Glutamatergic neuron (in vitro differentiated cells): ENCODE measurements at places on chromosomes 6 and 20. TPM values are rescaled to one million over a fixed set of nuclear protein-coding genes. Genes with fewer than 3 reads are reported as not detected.

DNA sequence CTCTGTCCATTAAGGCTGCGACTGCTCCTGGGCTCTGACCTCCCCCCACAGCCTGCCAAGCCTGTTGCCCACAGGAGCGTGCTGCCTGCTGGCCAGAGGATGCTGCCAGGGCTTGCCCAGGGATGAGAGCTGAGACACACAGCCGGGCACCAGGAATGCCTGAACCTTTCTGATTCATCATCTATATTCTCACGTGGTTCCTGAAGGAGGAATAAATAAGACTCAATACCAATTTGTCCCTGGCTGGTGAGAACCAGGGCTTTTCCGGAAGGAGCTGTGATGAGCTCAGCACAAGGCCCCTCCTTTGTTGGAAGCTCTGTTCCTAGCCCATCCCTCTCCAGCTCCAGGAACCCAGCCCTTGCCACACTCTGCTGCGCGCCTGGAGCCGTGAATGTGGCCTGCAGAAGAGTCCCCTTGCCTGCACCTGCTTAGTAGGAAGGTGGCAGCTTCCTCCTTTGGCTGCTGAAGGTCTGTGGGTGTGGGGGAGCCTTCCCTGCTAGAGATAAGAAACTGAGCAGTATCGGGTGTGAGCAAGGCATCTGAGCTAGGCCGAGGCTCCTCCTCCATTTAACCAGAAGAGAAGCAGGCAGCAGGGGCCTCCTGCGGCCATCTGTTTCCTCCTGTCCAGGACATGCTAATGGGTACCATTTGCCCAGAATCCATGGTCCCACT is 37.9 kb downstream of the SYNDIG1 start:
- no peak for DNase-seq

GRCh38 chr20:62376112-62377063 is 9.3 kb upstream of the LAMA5 start:
- DNase-seq: no peak

GRCh38 chr6:34523441-34524206 is 32.5 kb downstream of the SPDEF start:
- DNase-seq: peak; percentile 3

GRCh38 chr6:160050022-160050421 is 71.6 kb upstream of the SLC22A1 start:
- no peak for DNase-seq

The DNAAF9 gene
- 34.7 TPM for total RNA-seq

DNA sequence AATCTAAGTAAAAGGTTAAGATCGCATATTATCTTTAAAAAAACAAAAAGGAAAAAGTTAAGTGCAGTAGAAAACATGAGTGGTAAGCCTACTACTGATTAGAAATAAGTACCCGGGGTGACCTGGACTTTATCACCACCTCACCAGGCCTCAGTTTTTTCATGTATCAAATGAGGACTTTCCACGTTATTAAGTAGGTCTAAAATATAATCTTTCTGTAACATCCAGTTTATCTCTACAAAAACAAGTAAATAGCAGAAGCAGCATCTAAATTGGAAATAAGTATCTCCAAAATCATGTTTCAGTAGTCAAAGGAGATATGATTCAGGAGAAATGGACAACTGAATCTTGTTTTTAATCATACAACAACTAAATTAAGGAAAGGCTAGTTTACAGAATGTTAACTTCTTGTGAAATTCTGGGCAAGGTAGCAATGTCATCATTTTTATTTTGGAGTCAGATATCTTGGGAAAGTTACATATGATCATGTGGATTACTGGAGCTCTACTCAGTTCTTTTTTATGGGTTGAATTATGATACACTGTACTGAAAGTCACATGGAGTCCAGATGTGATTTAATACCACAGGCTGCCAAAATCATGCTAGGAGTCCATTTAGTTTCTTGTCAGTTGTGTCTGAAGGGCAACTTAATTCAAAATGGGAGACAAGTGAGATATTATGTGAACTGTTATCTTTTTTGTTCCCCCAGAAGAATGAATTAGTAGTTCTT is 114.7 kb upstream of the PRL start:
- no peak for DNase-seq

GRCh38 chr20:47576516-47577033 is 74.9 kb downstream of the NCOA3 start:
- no peak for DNase-seq

- DNase-seq: no peak
Observed at GRCh38 chr6:15882915-15883314, 220.1 kb upstream of the DTNBP1 start.

The CFB gene
- not detected for total RNA-seq

DNA sequence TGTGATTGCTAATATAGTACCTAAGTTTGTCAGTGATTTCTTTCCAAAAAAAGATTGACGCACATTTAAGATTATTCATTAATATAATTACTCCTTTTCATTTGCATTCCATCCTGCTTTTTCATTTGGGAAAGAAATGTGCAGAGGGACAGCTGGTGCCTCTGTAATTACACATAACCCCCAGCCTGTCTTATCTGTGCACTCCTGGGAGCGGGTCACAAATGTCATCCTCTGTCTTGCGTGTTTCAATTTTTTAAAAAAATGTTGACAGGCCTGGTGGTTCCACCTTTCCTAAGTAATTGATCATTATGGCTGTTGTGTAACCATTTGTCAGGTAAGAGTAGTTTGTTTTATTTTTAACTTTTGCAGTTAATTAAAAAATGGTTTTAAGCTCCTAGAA is 92.7 kb downstream of the SLX4IP start:
- peak; percentile 32 for DNase-seq

The ANKEF1 gene
- total RNA-seq: 4.3 TPM

DNA sequence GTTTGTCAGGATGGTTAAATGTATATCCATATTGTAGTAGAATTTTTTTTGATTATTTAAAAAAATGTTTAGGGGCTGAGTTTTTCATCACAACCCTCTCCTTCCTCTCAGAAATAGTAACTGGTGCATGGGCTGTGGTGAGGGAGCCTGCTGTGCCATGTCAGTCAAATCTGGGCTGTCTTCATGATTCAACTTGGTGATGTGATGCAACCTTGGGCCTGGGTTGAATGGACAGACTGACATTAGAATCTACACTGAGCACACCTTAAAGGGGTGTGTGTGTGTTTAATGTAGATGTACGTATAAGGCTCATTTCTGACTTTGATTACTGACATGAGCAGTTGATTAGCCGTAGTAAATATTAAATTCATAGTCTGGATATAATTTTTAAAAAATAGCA is 3.7 kb downstream of the TJAP1 start:
- DNase-seq: no peak

GRCh38 chr6:123997223-123997622 is 193.6 kb downstream of the NKAIN2 start:
- no peak for DNase-seq

The CNBD2 gene
- 4.7 TPM for total RNA-seq

- DNase-seq: no peak
Observed at GRCh38 chr20:41111578-41111951, 25.8 kb upstream of the PLCG1 start.

DNA sequence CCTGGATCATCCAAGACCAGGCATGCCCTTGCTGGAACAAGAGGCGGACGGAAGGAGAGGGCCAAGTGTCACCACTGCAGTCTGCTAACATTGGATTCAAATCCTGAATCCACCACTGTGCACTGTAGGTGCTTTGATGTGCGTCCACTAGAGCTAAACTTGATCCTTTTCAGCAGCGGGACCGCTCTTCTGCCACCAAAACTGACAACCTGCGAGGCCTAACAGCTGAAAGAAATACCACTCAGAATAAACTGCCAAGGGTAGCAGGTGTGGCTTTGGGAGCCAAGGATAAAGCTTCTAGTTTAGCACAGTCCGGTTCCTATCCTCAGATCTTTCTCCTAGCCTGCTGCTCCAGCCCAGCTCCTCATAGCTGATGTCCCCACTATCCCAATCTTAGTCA is 108.0 kb downstream of the ATXN1 start:
- DNase-seq: no peak

The DEFB128 gene
- total RNA-seq: not detected

GRCh38 chr6:71419217-71420094 is 130.8 kb downstream of the OGFRL1 start:
- DNase-seq: peak; percentile 44

GRCh38 chr20:57124800-57125517 is 141.5 kb downstream of the BMP7 start:
- DNase-seq: no peak

DNA sequence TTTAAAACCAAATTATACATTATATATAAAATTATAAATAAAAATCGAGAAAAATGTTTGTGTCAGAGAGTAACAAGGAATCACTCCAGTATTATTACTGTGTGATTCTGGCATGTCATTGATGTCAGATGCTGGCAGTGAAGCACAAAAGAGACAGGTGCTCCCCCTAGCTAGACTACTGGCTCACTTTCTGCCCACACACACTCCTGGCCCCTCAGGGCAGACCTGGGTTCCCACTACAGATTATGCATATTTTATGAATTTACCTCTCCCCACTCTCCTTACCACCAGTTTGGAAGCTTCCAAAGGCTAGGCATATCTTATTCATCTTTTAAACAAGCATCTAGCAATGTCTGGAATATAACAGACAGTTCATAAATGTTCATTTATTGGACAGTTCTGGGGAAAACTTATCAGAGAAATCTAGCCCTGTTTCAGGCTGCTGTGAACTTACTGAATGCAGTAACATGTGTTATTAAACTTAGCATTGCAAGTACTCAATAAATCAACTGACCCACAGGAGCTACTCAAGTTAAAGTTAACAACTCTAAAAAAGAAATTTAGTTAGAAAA is 12.8 kb downstream of the SNX3 start:
- no peak for DNase-seq

The ADGRF1 gene
- not detected for total RNA-seq

GRCh38 chr20:2871111-2871465 is 2.2 kb upstream of the PTPRA start:
- no peak for DNase-seq

DNA sequence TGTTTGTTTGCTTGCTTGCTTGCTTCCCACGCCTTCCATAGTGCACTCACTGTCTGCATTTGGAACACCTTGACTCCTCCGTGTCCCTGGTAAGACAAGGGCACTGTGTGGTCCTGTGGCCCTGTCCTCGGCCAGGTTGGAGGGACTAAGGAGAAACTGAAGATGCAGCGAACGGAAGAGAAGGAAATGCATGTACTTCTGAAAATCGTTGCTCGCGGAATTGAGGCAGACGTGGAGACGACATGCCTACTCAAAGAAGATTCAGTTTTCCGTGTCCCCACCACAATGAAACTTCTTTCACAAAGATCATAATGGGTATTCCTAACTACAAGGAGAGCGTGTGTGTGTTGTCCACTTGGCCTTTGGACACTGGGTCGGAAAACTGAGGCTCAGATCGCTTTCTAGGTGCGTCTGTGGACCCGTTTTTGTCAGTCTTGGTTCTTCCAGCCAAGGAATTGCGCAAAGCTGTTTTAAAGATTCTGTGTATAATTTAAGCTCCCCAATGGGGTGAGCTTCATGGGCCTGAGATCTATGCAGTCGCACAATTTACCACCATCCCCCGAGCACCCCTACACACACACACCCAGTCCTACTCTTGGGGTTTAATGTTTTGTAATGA is 120.4 kb upstream of the ZNF184 start:
- no peak for DNase-seq

The ZNF831 gene
- total RNA-seq: not detected

The APOBEC2 gene
- total RNA-seq: 0.61 TPM

DNA sequence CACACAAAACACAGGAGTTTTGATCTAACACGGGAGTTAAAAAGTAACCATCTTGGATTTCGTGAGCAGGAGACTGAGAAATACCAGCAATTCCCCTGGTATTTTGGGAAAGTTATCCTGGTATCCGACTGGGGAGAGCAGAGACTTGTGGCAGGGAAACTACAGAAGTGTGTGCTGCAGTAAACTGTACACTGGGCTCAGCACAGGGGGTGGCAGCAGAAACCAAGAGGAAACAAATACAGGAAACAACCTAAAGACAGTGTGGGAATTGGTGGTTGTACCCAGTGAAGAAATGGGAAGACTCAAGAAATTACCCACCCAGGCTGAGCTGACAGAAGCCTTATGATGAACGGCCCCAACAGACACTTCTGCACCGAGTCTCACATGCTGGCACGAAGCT is 109.8 kb downstream of the CHD6 start:
- no peak for DNase-seq

The SYNDIG1 gene
- 10.4 TPM for total RNA-seq

The ZBTB12 gene
- total RNA-seq: 16.2 TPM

GRCh38 chr6:167791780-167792478 is 34.8 kb upstream of the AFDN start:
- no peak for DNase-seq

The LST1 gene
- total RNA-seq: not detected

GRCh38 chr6:38279963-38280588 is 359.7 kb downstream of the BTBD9 start:
- DNase-seq: no peak

DNA sequence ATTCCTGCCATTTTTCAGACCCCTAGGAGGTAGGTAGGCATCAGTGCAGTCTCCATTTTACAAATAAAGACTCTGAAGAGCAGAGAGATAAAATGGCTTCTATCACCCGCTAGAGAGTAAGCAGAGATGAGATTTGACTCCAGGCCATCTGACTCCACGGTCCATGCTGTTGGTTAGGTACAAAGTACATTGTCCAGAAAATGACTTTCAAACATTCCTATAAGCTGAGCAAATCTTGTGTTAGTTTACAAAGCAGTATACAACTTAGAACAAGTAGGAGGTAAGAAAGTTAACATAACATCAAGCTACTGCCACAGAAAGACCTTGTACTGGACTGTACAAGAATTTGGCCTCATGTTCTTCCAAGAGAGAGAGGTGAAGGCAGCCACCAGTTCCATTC is 14.9 kb downstream of the BTN1A1 start:
- no peak for DNase-seq

DNA sequence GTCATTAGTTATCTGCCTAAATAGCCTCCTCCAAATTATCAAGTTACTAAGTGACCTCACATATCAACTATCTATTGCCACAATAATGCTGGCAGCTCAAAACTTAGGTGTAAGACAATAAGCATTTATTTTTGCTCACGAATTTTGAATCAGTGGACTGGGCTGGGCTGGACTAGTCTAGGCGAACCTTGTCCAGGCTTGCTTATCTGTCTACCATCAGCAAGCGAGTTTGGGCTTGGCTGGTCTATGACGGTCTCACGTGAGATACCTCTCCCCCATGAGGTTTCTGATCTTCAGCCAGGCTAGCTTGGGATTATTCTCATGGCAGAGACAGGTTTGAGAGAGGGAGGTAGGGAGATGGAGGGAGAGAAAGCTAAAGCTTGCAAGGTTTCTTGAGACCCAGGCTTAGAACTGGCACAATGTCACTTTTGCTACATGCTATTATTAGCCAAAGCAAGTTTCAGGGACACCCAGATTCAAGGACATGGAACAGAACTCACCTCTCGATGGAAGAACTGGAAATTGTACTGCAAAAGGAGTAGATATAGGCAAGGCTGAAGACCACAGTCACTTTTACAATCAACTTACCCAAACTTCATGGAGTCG is 80.9 kb downstream of the WASF1 start:
- DNase-seq: no peak
